HepG2 (cell line): ENCODE measurements at places on chromosomes 1 and 21. TPM values are rescaled to one million over a fixed set of nuclear protein-coding genes. Genes with fewer than 3 reads are reported as not detected.

The AIM2 gene
- not detected in 2 replicates for total RNA-seq

- DNase-seq, result no peak
- H3K27ac ChIP-seq, result no peak overlapping the region
- peaks cover 3% of the 10 kb centered on the region for H3K27me3 ChIP-seq
- no peaks in the 10 kb centered on the region for H3K36me3 ChIP-seq
Observed at GRCh38 chr1:24903011-24903461, 27.0 kb downstream of the RUNX3 start.

The FAM72B gene
- total RNA-seq, result 6.7 and 7.6 TPM in 2 replicates

DNA sequence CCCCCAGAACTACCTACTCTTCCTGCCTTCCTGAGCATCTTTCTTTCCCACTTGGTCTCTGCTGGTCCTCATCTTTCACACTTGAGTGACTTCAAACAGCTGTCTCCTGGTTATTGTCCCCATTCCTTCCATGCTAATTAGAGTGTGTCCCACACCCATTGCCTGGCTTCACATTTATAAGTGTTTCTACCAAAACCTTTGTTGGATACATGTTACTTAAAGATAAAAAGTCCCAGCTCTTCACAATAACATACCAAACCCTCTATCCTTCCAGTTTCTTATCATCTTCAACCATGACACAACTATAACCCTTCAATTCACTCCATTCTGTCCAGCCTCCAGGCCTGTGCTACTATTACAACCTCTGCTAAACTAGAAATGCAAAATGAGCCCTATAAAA, 41.0 kb downstream of the VCAM1 start:
- H3K4me1 ChIP-seq, result no peaks in the 10 kb centered on the region

The SPRR2F gene
- not detected in 2 replicates for total RNA-seq

DNA sequence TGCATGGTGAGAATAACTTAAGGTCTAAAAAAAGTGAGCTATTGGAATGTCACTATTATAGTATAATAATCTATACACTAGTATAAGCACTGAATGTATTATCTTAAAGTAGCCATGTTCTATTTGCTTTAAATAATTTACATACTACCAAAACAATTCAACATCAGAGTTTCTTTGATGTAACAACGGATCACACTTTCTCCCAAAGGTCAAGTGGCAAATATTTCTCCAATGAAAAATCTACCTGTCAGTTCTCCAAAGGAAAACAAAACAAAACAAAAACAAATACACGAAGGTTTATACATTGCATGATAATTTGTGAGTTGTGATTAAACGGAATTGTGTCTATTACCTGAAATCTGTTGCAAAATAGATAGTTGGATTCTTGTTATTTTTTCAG, 581.4 kb downstream of the USP25 start:
- H3K27me3 ChIP-seq, result no peaks in the 10 kb centered on the region
- H3K4me1 ChIP-seq, result no peaks in the 10 kb centered on the region
- DNase-seq, result no peak
- no peak overlapping the region for H3K4me3 ChIP-seq
- no peaks in the 10 kb centered on the region for H3K36me3 ChIP-seq

The CACNA1S gene
- total RNA-seq, result not detected in 2 replicates
